Fibroblast of skin of scalp (primary cell): ENCODE measurements at places on chromosomes 2 and 18.
A peak's percentile ranks its signal among the peaks of the same experiment; 100 is the strongest.

DNA sequence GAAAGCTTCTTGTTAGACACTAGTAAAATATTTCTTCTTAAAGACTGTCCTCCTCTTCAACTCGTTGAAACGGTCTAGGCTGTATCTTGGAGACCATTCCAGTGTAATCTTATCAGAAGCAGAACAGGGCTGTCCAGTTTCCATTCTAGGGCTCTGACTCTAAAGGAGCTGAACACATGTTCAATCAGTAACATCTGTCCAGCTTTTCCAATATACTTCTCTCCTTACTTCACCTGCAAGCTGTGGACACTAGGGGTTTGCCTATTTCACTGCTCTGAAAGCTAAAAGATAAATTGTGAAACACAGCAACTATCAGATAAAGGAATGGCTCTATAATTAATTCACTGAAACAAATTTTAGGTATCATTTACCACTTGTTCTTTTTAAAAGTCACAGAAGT is 73.8 kb downstream of the ZNF385B start:
- no peak for DNase-seq

DNA sequence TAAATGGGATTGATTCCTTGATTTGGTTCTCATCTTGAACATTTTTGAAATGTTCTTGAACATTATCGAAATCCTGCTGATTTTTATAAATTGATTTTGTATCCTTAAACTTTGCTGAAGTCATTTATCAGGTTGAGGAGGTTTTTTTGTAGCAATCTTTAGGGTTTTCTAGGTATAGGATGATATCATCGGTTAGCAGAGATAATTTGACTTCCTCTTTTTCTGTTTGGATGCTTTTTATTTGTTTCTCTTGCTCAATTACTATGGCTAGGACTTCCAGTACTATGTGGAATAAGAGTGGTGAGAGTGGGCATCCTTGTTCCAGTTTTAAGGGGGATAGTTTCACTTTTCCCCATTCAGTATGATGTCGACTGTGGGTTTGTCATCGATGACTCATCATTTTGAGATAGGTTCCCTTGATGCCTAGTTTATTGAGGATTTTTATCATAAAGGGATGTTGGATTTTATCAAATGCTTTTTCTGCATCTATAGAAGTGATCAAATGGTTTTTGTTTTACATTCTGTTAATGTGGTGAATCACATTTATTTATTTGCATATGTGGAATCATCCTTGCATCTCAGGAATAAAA is 201.5 kb upstream of the ZSWIM2 start:
- no peak for DNase-seq

- no peak for DNase-seq
Measured at GRCh38 chr2:149023091-149023490, 15.4 kb upstream of the LYPD6B start.

DNA sequence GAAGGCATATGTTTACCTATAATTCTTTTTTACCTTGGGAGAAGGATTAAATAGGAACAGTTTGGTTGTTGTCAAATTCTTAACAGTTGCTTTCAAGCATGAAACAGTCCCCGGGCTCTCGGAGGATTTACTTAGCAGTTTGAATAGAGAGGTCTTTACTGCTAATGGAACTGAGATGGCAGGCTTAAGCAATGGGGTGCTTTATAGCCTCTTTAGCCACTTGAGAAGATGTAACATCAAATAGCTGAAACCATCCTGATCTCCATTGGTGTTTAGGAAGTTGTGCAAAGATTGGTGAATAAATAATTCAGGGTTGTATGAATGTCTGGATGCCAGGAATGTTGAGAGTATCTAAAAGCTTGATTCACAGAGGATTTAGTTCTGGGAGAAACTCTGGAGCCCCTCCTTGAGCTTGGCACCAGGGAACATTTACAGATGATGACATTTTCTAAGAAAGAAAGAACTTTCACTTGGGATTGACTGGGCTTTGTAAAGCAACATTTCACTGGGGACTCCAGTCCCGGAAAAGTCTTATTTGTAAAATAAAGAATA is 51.9 kb downstream of the PTPRM start:
- peak; percentile 69 for DNase-seq

GRCh38 chr2:108877506-108877905 is 90.9 kb downstream of the CCDC138 start:
- DNase-seq: no peak

DNA sequence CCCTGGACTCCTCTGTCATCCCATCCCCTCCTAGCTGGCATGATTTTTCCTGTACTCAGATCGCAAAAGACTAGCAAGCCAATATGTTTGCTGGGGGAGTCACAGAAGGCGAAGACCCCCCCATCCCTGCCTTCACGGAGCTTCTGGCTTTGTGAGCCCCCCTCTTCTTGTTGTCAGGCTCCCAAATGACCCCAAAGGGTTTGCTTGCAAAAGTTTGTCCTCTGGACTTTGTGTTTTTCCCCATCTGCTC is 169.9 kb downstream of the SMAD7 start:
- no peak for DNase-seq

GRCh38 chr2:46171411-46171953 is 125.7 kb upstream of the EPAS1 start:
- DNase-seq: peak; percentile 74

DNA sequence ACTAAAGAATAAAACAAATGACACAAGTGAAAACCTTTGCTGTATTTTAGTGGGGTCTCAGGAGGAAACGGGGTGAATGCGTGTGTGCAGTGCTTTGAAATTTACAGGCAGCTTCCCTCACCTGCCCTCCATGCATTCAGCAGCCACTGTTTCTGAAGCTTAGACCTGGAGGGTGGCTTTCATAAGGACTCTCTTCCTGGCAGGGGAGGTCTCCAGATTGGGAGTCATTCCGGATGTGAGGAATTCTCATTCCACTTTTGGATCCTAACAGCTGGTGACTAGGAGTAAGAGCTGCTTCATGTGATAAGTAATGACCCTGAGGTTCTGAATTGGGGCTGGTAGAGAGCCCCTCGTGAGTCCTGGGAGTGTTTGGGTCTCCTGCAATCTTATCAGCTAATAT is 192.5 kb downstream of the SH3BP4 start:
- DNase-seq: no peak

DNA sequence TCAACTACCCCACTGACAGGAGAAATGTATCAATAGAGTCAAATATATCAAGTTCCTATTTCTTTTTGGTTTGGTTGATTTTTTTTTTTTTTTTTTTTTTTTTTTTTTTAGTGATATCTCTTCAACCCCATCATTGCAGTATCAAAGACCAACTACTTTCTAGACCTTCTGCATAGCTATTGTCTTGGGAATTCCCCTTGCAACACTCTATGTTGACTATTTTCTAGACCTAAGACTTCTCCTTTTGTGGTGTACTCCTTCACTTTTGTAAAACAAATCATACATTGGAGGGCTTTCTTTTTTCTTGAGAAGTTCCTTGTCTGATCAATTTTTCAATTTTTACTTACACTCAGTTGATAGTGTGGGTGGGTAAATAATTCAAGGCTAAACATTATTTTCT is 46.5 kb upstream of the NR4A2 start:
- DNase-seq: no peak
